Vagina (tissue), 2 donors: ENCODE measurements at places on chromosomes 4 and X.

DNA sequence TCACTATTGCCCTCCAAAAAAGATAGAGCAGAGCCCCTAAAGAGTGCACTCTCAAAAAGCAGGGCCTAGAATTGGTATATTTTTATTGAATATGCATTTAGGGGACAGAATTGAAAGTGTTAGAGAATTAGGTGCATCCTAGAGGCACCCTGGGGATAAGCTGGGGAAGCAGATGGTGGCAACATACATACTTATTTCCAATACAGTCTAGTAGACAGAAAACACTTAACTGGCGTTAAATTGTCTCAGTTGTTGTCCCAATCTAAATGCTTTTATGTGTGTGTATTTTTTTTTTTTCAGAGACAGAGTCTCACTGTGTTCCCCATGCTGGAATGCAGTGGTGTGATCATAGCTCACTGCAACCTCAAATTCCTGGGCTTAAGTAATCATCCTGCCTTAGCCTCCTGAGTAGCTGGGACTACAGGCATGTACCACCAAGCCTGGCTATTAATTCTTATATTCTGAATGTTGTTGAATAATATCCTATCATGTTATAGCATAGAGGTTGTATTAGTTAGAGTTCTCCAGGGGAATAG, 481.8 kb downstream of the GRXCR1 start:
- no peak for DNase-seq

DNA sequence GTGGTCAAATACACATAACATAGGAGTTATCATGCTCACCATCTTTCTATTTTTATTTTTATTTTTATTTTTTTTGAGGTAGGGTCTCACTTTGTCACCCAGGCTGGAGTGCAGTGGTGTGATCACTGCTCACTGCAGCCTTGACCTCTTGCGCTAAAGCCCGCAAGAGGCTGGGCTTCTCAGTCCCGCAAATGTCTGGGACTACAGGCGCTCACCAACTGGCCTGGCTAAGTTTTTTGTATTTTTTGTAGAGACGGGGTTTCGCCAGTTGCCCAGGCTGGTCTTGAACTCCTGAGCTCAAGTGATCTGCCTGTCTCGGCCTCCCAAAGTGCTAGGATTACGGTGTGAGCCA, 295 bp upstream of the TLR10 start:
- no peak for DNase-seq

GRCh38 chrX:101079736-101080270, 1.1 kb downstream of the TMEM35A start:
- no peak for DNase-seq

DNA sequence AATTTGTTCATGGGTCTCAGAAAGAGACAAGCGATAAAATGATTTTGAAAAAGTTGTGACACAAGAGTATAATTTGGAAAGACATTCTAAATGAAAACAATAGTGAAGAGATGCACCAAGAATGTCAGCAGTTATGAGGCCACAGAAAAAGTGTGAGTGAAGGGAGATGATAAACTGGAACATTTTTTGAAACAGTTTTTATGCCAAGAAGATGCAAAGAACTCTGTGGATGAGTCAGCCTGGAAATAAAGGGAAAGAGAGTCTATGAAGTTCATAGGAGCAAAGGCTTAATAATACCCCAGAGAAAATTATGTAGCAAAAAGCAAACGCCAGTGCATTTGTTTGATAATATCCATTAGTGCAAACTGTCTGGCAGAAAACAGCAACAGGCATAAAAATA, 188.4 kb upstream of the TBC1D9 start:
- DNase-seq, result no peak

- no peak for DNase-seq
Observed at GRCh38 chr4:68909385-68909784, 42.2 kb downstream of the UGT2A3 start.

GRCh38 chrX:135520553-135521404, at the start of gene INTS6L:
Gene INTS6L, plus strand, starts transcription at chrX:135520660. Its CDS starts 333 bp downstream, at chrX:135520993.
- DNase-seq, result peak; percentile 94

DNA sequence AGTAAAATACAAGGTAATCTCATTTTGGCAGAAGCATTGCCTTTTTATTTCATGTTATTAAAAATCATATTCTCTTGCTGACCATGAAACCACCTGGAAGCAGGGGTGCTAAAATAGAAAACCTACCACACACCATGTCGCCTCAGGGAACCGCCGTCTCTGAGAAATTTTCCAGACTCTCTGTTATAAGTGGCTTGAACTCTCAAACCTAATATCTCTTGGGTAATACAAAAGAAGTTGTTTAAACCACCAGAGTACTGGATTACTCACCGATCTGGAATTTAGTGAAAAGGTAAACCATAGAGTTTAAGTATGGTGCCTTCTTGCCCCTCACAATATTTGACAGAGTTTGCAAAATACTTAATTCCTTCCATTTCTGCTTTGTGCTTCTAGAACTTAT, 27.7 kb downstream of the ENPP6 start:
- DNase-seq, result no peak

- no peak for DNase-seq
Observed at GRCh38 chr4:76233967-76234678, 17.4 kb upstream of the FAM47E start.

DNA sequence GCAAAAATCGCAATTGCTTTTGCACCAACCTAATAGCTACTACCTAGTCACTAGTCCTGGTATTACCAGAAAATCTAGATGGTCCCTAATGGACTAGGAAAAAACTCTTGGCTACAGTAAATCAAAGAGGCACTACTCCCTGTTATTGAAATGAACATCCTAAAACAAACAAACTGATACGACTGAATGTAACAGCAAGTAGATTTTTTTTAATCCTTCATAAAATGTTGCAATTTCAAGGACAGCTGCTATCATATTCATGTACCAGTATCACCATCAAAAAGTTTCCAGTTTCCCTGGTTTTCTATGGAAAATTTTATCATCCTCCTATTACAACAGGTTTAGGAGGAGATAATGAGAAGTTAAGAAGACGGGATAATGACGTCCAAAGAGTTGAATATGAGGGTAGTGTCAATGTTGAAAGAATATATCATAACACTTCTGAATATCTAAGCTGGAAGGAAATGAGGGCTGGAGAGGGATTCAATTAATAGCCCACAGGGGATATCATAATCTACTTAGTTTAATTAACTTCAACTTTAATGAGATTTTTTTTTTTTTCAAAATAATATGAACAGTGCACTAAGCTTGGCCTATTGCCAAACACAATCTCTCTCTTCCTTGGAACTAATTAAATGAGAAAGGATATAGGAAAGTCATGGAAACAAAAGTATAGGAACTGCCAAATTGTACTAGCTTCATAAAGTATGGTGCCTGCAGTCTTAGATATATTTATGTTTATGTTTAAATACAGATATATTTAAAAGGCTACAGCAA, 94.8 kb upstream of the SMIM10 start:
- DNase-seq, result no peak

- no peak for DNase-seq
Observed at GRCh38 chr4:72112514-72113156, 80.8 kb downstream of the NPFFR2 start.

- no peak for DNase-seq
Observed at GRCh38 chr4:163587867-163588266, 93.4 kb downstream of the TMA16 start.

DNA sequence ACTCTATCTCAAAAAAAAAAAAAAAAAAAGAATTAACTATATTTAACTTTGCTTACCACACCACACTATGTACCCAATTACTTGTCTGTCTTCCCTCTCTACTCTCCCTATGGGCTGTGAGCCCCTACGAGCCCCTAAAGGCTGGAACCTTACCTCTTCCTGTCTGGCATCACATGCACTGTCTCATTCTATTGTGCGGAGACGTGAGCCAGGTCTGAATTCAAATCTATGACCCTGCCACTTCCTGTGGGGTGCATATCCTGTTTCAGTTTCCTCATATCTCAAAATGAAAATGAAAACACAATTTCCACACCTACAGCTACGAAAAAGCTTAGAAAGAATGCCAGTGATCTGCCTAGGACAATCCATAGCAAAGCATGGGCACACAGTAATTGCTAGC, 42.9 kb upstream of the HS3ST1 start:
- no peak for DNase-seq

- no peak for DNase-seq
Observed at GRCh38 chrX:10146346-10146745, 10.4 kb upstream of the CLCN4 start.

GRCh38 chrX:20227116-20227515, 39.6 kb downstream of the RPS6KA3 start:
- DNase-seq, result no peak

DNA sequence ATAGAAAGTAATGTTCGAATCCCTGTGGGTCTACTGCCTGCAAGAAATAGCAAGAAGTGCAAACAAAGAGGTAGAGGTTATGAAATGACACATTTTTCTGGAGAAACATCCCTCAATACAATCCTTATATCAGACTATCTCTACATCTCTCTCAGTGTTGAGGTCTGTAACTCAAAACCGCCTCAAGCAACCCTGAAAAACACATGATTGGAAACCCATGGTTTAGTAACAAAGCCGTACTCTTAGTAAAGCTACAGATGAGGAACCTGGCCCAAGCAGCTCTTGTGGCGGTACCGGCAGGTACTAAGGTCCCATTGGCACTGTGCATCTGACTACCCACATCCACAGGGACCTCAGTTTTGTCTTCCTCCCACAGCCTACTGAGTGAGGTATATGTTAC, 53.9 kb downstream of the IRF2 start:
- no peak for DNase-seq

DNA sequence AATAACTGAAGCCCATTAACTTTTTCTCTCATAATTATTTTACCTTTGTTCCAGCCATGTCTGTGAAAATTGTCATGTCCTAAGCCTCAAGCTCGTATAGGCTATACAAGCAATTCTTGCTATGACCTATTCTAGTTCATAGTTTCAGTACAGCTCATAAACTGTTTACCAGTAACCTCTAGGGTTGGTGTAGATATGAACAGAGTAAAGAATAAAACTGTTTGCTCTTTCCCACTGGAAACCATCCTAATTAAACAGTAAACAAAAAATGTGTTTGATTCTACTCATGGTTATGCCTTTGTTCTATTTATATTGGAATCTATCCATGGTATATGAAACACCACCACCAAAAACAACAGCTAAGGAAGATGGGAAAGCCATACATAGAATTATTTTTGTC, 1444.0 kb upstream of the PCDH7 start:
- no peak for DNase-seq
